Stimulated activated CD4-positive, alpha-beta T cell treated with anti-CD3 and anti-CD28 coated beads, Interleukin-15, amount 100 ng/mL, for 48 hours (primary cell): ENCODE measurements at places on chromosomes 16 and 17.

GRCh38 chr17:67686241-67686640, 31.5 kb upstream of the NOL11 start:
- DNase-seq = no peak

DNA sequence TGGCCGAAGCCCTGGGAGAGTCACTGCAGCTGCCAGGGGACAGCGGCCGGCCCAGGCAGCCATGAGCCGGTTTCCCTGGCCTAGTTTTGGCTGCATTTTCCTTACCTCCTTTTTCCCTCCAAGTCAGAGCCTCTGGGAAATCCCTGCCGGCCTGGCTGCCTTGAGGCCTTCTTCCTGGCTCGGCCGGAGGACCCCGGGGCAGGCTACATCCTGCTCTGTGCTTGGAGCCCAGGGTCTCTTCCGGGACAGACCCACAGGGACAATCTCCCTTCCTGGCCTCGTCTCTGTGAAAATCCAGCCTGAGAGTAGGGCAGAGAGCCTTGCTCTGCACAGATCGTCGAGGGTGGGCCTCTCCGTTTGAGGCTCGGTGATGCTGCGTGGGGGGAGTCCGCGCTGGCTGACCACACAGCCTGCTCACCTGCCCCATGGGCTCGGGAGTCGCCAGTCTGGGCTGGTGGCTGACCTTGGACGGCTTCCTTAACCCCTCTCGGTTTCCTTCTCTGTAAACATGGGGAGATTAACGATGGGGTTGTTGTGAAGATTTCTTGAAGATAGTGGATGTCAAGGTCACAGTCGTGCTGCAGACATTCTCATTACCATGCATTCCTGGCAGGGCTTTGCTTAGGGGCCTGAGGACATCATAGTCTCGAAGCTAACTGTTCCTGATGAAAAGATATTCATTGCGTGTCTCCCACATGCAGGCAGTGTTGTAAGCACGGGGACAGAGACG, 34.8 kb upstream of the CIBAR2 start:
- DNase-seq = no peak

- DNase-seq = no peak
Observed at GRCh38 chr16:46650254-46650623, 29.1 kb upstream of the SHCBP1 start.

DNA sequence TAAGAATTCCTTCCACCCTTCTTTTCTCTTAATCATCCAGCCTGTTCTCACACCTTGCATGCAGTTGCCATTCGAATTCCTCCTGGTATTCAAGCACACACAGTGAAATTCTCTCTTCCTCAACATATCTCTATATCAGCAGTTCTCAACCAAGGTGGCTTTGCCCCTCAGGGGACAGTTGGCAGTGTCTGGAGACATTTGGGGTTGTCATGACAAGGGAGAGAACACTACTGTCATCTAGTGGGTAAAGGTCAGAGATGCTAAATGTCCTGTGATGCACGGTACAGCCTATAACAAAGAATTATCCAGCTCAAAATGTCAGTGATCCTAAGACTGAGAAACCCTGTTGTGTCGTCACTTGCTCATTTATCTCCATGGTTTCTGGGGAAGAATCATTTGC, 94.8 kb upstream of the CPHXL start:
- DNase-seq = no peak

GRCh38 chr16:53457670-53458069, 23.4 kb downstream of the RBL2 start:
- DNase-seq = peak; percentile 51

- DNase-seq = no peak
Observed at GRCh38 chr17:15038656-15039055, 226.5 kb downstream of the PMP22 start.

- DNase-seq = no peak
Observed at GRCh38 chr17:50093807-50094206, 1.3 kb upstream of the PDK2 start.

DNA sequence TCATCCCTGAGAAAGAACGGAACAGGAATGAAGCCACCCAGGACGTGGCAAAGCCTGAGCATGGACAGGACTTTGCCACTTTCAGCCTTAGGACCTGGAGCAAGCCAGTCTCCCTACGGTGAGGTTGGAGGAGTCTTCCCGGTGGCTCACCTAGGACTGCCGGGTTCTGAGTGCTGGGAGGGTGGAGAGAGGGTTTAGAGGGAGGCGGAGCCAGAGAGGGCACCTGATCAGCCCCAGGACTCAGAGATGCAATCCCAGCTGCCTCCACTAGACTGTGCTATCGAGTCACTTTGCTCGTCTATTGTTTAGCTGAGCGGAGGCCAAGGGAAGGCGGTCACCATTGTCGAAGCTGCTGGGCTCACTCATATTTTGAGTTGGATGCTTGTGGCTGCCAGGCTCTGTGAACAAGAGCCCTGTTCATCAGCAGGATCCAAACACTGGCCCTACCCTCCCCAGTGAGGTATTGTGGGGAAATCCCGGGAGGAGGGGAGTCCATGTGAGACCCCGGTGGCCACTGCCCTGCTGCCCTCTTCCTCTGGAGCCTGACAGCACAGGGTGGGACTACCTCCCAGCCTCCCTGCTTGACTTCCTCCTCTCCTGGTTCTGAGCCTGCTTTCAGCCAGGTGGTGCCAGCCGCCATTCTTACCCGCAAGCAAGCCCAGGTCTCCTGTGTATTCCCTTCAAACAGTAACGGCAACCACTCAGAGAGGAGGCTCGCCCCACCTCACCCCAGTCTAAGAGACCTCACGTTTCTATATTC, 7.0 kb downstream of the KRT14 start:
- DNase-seq = peak; percentile 77

- DNase-seq = peak; percentile 76
Observed at GRCh38 chr17:49556223-49556943, 19.3 kb upstream of the NXPH3 start.

GRCh38 chr17:37844158-37844976, 79.8 kb upstream of the TBC1D3K start:
- peak; percentile 46 for DNase-seq

- DNase-seq = no peak
Observed at GRCh38 chr17:10793256-10793655, 10.6 kb downstream of the TMEM238L start.

GRCh38 chr17:49407981-49408501, 6.6 kb downstream of the PHB1 start:
- DNase-seq = peak; percentile 75

- no peak for DNase-seq
Observed at GRCh38 chr17:15496735-15497670, 29.6 kb upstream of the CDRT4 start.

DNA sequence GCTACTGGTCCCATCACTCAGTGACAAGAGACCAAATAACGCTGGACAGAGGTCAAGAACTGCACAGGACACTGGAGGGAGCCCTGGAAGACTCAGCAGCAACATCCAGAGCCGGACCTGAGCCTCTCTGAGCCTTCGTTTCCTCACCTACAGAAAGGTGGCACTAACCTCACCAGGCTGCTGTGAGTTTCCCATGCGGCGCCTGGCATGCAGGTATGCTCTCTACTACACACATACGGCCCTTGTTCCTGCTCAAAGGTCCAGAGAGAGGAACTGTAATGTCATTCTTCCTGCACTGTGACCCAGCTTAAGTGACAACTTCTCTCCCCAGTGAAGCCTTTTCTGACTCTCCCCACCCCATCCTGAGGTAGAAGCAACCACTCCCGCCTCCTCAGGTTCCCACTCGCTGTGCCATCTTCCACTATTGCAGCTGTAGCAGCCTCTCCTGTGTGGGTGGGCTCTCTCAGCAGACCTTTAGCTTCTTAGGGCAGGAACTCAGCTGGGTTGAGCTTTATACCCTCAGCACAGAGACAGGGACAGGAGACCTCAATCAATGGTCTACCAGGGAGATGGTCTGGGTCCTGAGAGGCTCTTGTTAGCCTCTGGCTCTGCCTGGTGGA, 43.9 kb upstream of the SREBF1 start:
- DNase-seq = no peak
